ENCODE measurements at places on chromosomes 2 and 18.

DNA sequence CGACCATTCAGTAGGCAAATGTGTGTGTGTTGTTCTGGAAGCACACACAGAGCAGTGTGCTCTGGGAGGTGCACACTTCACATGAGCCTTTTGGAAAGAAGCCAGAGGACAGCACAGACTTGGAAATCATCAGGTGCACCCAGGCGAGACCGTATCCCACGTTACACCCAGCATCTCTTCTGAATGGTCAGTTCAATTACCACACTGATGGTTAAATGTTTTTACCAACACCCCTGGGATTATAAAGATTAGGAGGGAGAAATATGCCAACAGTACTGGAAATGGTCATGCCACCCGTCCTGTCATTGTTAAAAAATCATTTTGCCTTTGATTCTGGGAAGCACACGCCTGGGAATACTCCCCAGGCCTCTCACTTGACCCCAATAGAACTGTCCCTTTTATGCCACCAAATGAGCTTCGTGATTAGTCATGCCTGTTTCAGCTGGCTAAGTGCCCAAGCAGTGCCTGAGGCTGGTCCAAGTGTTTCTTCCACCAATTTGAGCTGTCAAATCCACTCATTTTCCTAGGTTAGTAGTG lies 183.7 kb downstream of the NRP2 start:
- no peak for DNase-seq

DNA sequence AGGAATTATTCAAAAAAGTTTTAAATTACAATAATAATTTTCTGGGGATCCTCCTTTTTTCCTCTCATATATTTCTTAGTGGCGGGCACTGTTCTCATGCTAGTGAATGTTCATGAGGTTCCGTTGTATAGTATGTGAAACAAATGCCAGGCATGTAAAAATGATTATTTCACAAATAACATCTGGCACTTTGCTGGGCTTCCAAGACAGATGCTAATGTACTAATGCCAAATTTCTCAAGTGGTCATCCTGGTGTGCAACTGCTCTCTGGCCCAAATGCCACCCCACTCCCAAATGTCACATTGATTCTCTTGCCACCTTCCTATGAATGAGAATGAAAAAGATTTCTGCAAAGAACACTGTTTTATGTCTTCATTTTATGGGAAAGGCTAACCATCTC lies 564.0 kb upstream of the GCFC2 start:
- no peak for DNase-seq

DNA sequence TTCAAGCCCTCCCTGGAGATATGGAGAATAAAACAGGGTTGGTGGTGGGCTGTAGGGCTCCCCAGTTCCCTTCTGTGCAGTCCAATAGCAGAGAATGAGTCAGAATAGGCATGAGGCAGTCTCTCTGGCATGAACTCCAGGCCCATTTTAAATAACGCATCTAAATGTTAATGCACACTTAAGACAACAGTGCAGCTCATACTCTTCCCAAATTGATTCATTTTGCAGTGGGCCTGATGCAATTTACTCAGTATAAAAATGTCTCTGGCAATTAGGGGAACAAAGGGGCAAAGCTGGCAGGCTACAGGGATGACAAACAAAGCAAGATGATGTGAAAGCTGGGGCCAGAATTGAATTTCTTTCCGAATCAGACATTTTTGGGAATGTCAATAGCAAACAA lies 402.8 kb downstream of the CLIP4 start:
- DNase-seq: no peak

- DNase-seq: no peak
Measured at GRCh38 chr2:3466482-3466863, 52.9 kb downstream of the ADI1 start.

- no peak for DNase-seq
Measured at GRCh38 chr2:24722141-24722790, 70.9 kb downstream of the PTRHD1 start.

- DNase-seq: no peak
Measured at GRCh38 chr2:158890296-158890905, 78.0 kb upstream of the TANC1 start.

- no peak for DNase-seq
Measured at GRCh38 chr18:74901362-74902146, 303.9 kb downstream of the ZNF407 start.

GRCh38 chr2:18425210-18425703 lies 135.2 kb downstream of the RDH14 start:
- no peak for DNase-seq

GRCh38 chr2:145110668-145111356 lies 590.9 kb upstream of the ZEB2 start:
- DNase-seq: no peak

DNA sequence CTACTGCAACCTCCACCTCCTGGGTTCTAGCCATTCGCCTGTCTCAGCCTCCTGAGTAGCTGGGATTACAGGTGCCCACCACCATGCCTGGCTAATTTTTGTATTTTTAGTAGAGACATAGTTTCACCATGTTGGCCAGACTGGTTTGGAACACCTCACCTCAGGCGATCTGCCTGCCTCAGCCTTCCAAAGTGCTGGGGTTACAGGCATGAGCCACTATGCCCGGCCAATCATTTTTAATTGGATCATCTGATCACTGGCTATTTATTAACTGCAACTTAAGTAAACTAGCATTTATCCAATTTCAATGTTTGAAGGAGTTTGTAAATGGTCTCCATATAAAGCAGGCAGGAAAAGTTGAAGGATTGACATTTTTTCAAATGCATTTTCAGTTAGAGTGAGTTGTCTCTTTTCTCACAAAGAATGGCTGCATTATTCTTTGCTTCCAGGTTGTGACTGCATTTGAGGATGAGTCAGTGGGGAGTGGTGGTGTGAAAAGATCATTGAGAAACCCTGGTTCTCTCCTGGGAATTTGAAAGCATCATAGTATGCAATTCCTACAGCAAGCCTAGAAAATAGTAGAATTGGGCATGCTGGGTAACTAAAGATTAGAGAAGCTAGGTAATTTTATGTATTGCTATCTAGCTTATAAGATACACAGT lies 431.1 kb upstream of the ZEB2 start:
- DNase-seq: no peak

- DNase-seq: no peak
Measured at GRCh38 chr2:26640781-26641564, at the start of gene CIB4. TSS of gene CIB4 (minus strand) at chr2:26641366. CDS start at chr2:26641314, 52 bp downstream.

DNA sequence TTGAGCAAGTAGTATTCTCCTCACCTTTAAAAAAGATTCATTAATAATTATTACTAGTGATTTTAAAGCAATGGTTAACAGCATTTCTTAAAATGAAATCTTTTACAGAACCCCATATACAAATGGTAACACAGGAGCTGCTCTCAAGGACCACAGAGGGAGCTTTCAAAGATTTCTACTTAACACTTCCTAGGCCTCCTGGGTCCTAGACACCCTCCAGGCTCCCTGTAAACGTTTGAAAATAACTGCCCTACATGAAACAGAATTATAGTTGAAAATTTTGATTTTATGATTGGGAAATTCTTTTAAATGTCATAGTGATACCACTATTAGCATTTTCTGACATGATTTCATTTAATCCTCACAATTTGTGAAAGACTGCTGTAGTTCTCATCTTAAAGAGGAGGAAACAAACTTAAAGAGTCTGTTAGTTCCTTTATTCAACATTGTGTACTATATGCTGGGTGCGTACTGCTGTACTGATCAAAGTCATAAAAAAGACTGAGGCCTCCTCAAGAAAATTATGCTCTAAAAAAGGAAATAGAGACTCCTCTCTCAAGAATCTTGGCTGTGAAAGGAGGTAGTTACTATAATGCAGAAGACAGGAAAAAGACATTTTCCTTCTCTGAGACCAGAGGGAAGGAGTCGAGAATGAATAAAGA lies 10.6 kb downstream of the CUL3 start:
- no peak for DNase-seq

DNA sequence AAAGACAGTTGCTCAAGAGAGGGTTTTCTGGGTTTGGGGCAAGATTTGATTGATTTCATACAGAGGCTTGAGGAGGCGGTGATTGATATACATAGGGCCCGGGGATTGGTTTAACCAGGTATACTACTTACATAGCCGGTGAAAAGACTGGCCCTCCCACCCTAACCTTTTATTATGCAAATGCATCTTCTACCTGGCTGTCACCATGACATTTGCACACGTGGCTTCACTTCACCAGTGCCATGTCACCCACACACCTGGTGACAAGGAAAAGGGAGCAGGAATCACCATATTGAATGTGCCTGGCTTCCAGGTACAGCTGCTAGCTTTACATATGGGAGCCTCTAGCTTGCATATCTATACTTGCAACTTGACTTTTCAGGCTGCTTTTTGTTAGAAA lies 9.7 kb downstream of the ERMN start:
- DNase-seq: no peak

- no peak for DNase-seq
Measured at GRCh38 chr2:136363470-136363869, 245.5 kb upstream of the CXCR4 start.

- DNase-seq: no peak
Measured at GRCh38 chr2:171346723-171347557, 86.8 kb downstream of the METTL8 start.

DNA sequence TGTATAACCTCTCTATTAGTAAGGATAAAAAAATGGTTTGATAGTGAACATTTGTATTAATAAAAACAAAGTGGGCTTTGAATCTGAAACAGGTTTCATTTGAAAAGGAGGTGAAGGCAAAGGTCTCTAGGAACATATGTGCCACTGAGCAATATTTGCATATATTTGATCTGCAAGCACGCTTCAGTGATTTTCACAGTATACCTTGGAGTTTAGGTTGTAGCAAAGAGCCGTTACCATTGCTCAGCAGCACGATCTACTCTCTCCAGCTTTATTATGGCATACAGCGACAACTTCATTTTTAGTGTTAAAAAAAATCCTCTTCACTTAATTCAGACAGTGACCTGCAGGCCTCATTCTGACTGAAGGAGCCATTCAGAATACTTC lies 75.8 kb upstream of the ZEB2 start:
- no peak for DNase-seq

GRCh38 chr2:121944072-121944831 lies 188.8 kb downstream of the TSN start:
- DNase-seq: no peak

DNA sequence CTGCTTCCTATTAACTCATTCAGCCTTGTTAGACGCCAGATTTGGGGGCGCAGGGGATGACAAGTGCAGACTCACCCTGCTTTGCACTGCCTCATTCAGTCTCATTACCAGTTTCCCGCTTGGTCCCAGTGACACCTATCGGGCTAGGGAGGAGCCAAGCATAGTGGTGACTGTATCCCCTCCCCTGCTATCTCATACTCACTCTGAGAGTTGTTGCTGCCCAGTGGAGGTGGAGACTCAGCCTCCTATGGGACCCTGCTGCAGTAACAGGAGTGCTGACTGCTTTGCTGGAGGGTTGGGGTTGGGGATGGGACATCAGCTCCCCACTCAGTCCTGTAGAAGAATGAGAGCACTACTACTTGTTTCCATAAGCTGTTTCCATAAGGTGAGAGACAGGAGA lies 21.3 kb upstream of the PIK3C3 start:
- no peak for DNase-seq

DNA sequence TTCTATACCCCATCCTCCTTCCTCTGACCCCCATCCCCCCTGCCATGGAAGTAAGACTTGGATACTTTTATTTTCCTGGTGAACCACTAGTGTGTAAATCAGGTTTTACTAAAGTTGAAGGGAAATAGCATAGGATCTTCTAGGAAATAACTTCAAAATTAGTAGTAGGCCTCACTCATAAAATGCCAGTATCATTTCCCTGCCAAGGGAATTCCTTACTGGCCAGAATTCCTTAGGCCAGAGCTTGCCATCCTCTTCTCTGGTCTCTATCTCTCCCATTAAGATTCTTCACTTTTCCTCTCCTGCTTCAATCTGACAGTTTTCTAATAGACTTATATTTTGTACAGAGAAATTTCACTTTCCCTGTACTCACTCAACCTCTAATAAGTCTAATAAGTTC lies 322.8 kb upstream of the TANK start:
- no peak for DNase-seq

DNA sequence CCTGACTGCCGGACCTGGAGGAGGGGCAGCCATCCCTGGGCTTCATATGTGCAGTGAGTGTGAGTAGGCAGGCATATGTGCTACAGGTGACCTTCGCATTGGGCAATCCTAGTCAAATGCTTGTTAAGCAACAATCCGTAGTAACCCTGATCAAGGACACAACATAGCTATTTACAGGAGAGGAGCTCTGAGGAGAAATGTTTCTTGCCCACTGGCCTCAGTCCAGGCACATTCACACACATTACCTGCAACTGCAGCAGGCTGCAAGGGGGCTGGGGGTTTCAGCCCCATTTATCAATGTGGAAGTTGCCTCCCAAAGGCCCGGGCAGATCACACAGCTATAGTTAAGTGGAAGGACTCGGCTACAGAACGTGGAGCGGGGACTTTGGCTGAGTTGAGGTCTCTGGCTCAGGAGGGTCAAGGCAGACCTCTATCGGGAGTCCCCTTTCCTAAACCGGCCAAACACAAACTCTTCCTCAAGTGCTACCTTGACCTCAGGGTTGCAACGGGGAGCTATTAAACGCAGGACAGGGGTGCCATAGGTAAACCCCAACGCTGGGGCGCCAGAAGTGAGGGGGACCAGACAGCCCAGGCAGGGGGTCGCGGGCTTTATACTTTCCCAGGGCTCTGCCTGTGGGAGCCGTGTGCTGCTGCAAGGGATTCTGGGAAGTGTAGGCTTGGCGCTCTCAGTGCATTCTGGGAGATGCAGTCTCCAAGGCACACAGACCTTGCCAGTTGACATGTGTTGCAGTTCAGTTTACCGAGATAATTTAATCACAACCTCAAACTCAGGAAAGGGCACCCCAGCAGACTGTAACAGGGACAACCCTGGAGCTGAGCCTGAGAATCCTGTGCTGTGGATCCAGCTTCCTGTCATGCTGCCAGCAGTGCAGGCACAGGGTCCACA lies 9.4 kb downstream of the KHK start:
- peak; percentile 72 for DNase-seq

GRCh38 chr2:162050513-162050961 lies 23.5 kb downstream of the DPP4 start:
- DNase-seq: no peak

DNA sequence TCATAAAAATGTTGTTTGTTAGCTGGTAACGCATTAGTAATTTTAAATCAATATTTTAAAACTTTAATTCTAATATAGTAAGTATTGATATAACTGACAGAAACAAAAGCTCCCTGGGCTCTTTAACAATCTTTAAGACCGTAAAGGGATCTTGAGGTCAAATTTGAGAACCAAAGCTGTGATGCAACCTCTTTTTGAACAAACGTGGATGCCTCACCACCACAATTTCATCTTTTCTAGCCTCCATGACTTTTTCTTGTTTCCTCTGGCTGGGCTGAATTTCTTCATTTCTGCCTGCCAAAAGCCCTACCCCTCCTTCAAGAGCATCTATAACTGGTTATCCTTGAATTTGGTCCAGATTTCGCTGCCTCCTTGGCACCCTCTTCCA lies 563 bp upstream of the POLE4 start:
- no peak for DNase-seq

DNA sequence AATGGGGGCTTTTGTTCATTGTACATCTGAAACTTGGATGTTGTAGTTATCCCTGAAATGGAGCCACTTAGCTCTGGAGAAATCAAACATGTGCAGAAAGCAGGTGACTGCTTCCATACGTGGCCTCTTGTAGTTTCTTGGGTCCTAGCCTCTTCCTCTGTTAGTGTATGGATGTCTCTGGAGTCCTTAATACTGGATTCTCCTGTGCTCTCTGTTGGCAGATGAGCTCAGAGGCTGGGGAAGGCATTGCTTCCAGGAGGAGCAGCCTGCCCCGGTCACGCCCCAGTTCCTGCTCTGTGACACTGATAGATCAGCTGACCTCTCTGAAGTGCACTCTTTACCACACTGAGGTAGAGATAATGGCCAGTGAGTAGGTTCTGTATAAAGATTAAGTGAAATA lies 176.2 kb downstream of the LDLRAD4 start:
- DNase-seq: no peak
